NCI-H226 (cell line): ENCODE measurements at places on chromosomes 11 and 22.

GRCh38 chr11:70816156-70816678 is 417.9 kb downstream of the CTTN start:
- DNase-seq: no peak

DNA sequence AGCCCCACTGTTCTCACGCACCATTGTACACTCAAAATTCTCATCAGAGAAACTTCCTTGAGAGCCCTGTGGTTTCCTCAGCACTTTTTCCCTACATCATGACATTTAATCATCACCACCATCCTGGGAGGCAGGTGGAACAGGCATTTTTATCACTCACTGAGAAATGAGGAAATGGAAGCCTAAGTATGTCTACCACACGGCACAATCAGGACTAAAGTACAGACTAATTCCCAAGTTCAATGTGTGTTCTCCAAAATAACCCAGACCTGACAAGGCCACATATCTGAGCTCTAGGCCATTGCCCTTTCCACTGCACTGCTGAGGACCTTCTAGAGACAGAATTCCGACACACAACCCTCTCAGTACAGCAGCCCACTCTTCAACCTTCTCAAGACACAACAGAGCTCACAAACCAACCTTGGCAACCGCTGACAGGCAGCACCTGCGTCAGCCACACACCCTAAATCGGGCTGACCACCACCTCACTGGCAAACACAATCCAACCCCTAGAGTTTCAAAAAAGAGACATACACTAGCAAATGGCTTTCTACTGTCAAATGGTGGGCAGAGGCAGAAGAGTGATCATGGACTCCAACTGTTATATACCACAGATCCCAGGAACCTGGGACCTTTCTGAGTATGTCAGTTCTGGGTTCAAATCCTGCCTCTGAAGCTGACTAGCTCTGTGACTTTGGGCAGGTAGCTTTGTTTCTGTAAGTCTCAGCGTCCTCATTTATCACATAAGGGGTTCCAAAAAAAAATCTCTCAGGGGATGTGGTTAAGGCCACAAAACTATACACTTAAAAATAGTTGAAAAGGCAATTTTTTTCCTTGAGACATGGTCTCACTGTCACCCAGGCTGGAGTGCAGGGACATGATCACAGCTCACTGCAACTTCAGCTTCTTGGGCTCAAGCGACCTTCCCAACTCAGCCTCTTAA is 16.3 kb downstream of the SMCO4 start:
- no peak for DNase-seq

- DNase-seq: peak; percentile 64
Measured at GRCh38 chr22:35921777-35922176, 106.8 kb downstream of the RBFOX2 start.

GRCh38 chr11:76107971-76108370 is 98.3 kb downstream of the WNT11 start:
- no peak for DNase-seq

GRCh38 chr11:19040051-19040450 is 20.5 kb downstream of the MRGPRX2 start:
- DNase-seq: no peak

- DNase-seq: no peak
Measured at GRCh38 chr11:134656861-134657540, 245.0 kb upstream of the B3GAT1 start.

DNA sequence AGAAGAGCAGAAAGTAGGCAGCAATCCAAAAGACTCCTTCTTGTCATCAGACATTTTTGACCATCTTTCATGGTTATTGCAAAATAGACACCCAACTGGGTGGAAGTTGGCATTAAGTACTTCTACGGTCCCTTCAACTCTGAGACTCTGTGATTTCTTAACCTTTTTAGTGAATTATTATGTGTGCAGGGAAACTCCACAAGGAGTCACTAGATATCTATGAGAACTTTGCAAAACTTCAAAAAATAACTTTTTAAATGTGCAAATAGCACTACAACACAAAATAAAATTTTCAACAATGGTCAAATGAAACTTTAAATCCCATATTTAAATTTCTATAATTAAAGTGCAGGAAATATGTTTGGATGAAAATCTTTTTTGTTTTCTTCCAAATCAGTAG is 88.7 kb downstream of the SLC17A6 start:
- DNase-seq: no peak

DNA sequence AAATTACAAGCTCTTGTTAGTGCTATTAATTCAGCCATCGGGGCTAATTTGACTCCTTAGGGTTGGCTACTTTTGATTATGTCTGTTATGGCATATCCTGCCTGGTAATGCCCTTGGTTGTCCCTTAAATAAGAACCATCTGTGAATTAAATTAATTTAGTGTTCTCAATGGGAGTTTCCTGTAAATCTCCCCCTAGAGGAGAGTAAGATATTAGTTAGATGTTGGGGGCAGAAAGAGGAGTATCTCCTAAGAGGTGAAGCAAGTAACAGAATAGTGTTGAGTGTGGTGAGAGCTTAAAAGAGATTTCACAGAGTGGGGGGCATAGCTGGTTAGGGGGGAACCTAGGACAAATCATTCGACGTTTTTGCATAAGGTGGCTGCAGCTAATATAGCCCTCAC is 1126.9 kb downstream of the JRKL start:
- no peak for DNase-seq

GRCh38 chr11:59271811-59272327 is 59.1 kb upstream of the MPEG1 start:
- DNase-seq: no peak

DNA sequence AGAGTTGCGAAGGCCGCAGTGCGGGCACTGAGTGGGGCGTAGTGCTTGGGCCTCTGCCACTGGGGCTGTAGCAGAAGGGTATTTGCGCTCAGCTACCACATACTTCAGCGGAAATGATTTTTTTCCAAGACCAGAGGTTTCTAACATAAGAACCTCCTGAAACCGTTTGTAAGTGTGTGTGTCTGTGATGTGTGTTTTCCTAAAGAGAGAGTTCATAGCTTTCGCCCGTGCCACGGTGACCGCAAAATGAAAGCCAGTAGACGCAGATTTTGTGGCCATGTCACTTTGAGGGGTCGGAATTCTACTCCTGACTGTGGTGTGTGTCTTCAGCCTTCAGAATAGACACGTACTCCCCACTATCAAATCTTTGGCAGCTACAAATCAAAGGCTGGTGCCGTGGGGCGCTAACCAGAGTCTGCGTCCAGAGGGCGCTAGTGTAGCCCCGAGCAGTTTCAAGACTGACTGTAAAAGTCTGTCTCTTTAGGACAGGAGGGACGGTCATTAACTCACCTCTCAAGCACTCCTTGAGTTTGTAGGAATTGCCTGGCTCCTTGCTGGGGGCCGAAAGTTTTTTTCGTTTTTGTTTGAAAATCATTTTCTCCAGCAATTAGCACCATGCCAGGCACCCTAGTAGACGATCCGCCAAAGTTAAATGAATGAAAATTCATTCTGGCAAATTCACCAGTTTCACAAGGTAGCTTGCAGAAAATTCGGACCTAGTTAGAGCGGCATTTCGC is 2.5 kb upstream of the CALCA start:
- no peak for DNase-seq
